A549 treated with Mapracorat at 1 μM for 4 hours (cell line): ENCODE measurements at places on chromosomes 12 and 14. TPM values are rescaled to one million over a fixed set of nuclear protein-coding genes. Genes with fewer than 3 reads are reported as not detected.

FGF6 gene
- not detected in 5 replicates for total RNA-seq

MIP gene
- total RNA-seq, result 0.13 to 0.32 TPM (median 0.23 TPM) in 4 of 5 replicates, not detected in the other

SLC6A12 gene
- total RNA-seq, result 0.97 to 1.3 TPM (median 1.1 TPM) in 5 replicates

VASH1 gene
- total RNA-seq, result 3.0 to 4.6 TPM (median 3.6 TPM) in 5 replicates

CLEC4D gene
- not detected in 5 replicates for total RNA-seq

PXMP2 gene
- total RNA-seq, result 20.6 to 33.5 TPM (median 31.9 TPM) in 5 replicates

LUM gene
- total RNA-seq, result 0.08 to 0.33 TPM (median 0.28 TPM) in 5 replicates

TRHDE gene
- 0.02 to 0.24 TPM (median 0.09 TPM) in 5 replicates for total RNA-seq

PRKCH gene
- 4.5 to 5.9 TPM (median 5.4 TPM) in 5 replicates for total RNA-seq

KLRK1 gene
- total RNA-seq, result 0.07 TPM in 1 of 5 replicates, not detected in the others

CLEC4A gene
- 0.31 to 0.44 TPM in 2 of 5 replicates, not detected in the others for total RNA-seq

KLHL28 gene
- total RNA-seq, result 5.1 to 7.3 TPM (median 6.6 TPM) in 5 replicates

FIGNL2 gene
- 0.20 to 0.46 TPM (median 0.23 TPM) in 5 replicates for total RNA-seq

IGF1 gene
- 0.08 TPM in 1 of 5 replicates, not detected in the others for total RNA-seq

FMNL3 gene
- 1.3 to 2.0 TPM (median 1.7 TPM) in 5 replicates for total RNA-seq

CLEC2D gene
- total RNA-seq, result 0.27 to 1.1 TPM (median 0.48 TPM) in 5 replicates

KRT72 gene
- not detected in 5 replicates for total RNA-seq

ZC2HC1C gene
- total RNA-seq, result 3.7 to 5.0 TPM (median 4.2 TPM) in 5 replicates

APOF gene
- not detected in 5 replicates for total RNA-seq

KRT3 gene
- total RNA-seq, result 0.06 to 0.11 TPM in 2 of 5 replicates, not detected in the others

FGF23 gene
- total RNA-seq, result not detected in 5 replicates

FOXN4 gene
- total RNA-seq, result 0.15 to 0.20 TPM in 2 of 5 replicates, not detected in the others

CYP27B1 gene
- 1.5 to 2.8 TPM (median 1.7 TPM) in 5 replicates for total RNA-seq

MOK gene
- 19.1 to 22.8 TPM (median 21.5 TPM) in 5 replicates for total RNA-seq

CLEC4C gene
- total RNA-seq, result not detected in 5 replicates

AQP2 gene
- not detected in 5 replicates for total RNA-seq

SYCP3 gene
- not detected in 5 replicates for total RNA-seq

DRAM1 gene
- total RNA-seq, result 17.3 to 22.6 TPM (median 19.8 TPM) in 5 replicates

SUOX gene
- 7.4 to 10.1 TPM (median 9.1 TPM) in 5 replicates for total RNA-seq

KLRG1 gene
- total RNA-seq, result 0.94 to 1.9 TPM (median 1.4 TPM) in 5 replicates

SLC25A47 gene
- not detected in 5 replicates for total RNA-seq

KRT79 gene
- 0.08 to 0.10 TPM in 2 of 5 replicates, not detected in the others for total RNA-seq

KRT71 gene
- total RNA-seq, result not detected in 5 replicates

GALNT8 gene
- total RNA-seq, result not detected in 5 replicates

PLCZ1 gene
- total RNA-seq, result not detected in 5 replicates

GRIP1 gene
- 1.4 to 2.6 TPM (median 1.6 TPM) in 5 replicates for total RNA-seq

GZMH gene
- not detected in 5 replicates for total RNA-seq

GYS2 gene
- total RNA-seq, result 0.10 TPM in 1 of 5 replicates, not detected in the others

KCNC2 gene
- total RNA-seq, result not detected in 5 replicates

IL31 gene
- not detected in 5 replicates for total RNA-seq

DEGS2 gene
- 1.3 to 3.3 TPM (median 1.8 TPM) in 5 replicates for total RNA-seq

SARNP gene
- 91.7 to 148 TPM (median 94.8 TPM) in 5 replicates for total RNA-seq

MDM1 gene
- 5.7 to 7.7 TPM (median 6.7 TPM) in 5 replicates for total RNA-seq

RNF34 gene
- total RNA-seq, result 37.0 to 40.4 TPM (median 39.1 TPM) in 5 replicates

EPYC gene
- not detected in 5 replicates for total RNA-seq

TAS2R10 gene
- 0.22 TPM in 1 of 5 replicates, not detected in the others for total RNA-seq

RXYLT1 gene
- total RNA-seq, result 22.7 to 27.3 TPM (median 25.4 TPM) in 5 replicates

FSCB gene
- not detected in 5 replicates for total RNA-seq

RBP5 gene
- total RNA-seq, result 0.52 TPM in 1 of 5 replicates, not detected in the others

JDP2 gene
- total RNA-seq, result 29.9 to 40.7 TPM (median 33.8 TPM) in 5 replicates

OTUB2 gene
- total RNA-seq, result 2.5 to 3.6 TPM (median 3.0 TPM) in 5 replicates

STYK1 gene
- 0.07 to 0.30 TPM (median 0.17 TPM) in 5 replicates for total RNA-seq

SDSL gene
- total RNA-seq, result 20.4 to 30.6 TPM (median 27.8 TPM) in 5 replicates
